Astrocyte (in vitro differentiated cells and primary cell): ENCODE measurements at places on chromosomes 16 and 17.

DNA sequence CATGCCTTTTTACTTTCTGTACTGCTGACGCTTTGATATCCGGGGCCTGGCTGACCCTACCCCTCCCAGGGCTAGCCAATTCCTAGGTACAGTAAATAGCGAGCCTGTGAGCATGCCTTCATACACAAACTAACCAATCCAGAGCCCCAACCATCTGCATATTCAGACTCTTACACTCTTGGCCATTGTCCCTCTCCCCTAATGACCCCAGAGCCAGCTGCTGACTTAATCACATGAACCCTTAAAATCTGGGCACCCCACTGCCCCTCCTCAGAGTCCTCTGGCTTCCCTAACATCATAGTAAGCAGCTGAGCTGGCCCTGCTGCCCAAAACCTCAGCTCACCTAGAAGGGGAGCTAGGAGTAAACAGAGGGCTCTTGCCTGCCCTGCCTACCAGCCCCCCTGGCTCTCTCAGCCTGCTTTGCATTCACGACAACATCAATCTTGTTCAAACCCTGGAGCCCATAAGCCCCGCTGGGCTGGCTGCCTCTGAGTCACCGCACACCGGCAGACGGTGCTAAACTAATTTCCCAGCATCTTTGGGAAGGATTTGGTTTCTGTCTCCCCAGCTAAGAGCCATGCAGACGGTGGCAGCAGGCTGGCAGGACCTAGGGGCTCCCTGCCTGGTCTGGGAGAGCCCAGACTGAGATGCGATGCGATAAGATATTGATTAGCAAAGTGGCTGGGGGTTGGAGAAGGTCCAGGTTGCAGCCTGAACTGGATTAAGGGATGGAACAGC is 63.2 kb downstream of the CLEC19A start:
- peak; percentile 23 for DNase-seq

GRCh38 chr16:70252355-70252988 is 732 bp upstream of the EXOSC6 start:
- DNase-seq = no peak

DNA sequence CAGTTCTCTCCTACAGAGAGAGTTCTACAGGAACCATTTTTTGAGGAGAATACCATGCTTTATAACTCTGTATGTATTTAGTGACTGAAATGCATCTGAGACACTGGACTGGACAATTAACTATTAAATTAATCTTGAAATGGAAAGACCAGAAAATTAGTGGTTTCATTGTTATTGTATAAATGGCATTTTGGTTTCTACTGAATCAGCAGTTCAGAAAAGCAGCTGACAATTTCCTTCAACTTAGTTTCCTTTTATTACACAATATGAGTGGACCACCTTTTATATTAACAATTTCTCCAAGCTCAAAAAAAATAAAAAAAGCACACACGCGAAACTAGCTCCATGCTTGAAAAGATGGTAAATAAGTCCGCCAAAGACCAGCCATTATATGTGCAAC is 66.1 kb upstream of the SLC12A3 start:
- DNase-seq = no peak

- peak; percentile 27 for DNase-seq
Observed at GRCh38 chr16:88914750-88915368, 48.4 kb upstream of the PABPN1L start.

DNA sequence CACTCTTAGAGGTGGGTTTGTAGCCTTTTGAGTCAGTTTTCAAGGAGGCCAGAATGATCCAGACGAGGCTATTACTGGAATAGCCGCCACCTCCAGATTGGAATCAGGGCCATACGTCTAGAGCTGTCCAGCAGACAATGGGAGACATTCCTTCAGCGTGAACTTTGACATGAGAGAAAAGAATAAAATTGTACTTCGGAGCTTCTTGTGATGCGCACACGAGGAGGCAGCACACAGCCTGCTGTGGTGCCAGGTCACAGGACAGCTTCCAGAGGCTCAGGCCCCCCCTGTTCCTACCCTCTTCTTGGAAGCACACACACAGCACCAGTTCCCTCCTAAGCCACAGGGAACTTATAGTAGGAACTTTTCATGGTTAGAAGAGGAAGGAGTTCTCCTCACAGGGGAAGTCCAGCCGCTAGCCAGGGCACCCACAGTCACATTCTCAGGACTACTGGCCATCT is 81.0 kb downstream of the VPS53 start:
- peak; percentile 90 for DNase-seq

- peak; percentile 51 for DNase-seq
Observed at GRCh38 chr16:27321013-27321915, 7.5 kb downstream of the IL4R start.

GRCh38 chr17:823501-823902 is 41.3 kb downstream of the MRM3 start:
- DNase-seq = no peak

GRCh38 chr17:49226771-49227435 is 3.7 kb downstream of the PHOSPHO1 start:
- no peak for DNase-seq

DNA sequence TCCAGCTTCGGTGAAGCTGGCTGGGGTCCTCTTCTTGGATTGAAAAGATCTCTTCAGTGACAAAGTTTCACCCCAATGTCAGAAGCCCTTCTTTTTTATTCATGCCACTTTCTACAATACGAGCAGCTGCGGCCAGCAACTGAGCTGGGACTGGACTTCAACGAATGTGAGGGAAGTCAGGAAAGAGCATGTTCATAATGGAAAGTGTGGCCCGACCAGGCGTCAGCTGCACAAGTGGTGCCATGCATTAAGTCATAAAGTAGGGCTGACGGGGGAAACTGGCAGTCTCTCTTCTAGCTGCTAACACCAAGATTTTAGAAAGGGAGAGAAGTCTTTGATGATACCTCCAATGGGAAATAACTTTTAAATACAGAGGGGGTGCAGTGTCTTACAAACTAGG is 192.6 kb downstream of the PARN start:
- no peak for DNase-seq

DNA sequence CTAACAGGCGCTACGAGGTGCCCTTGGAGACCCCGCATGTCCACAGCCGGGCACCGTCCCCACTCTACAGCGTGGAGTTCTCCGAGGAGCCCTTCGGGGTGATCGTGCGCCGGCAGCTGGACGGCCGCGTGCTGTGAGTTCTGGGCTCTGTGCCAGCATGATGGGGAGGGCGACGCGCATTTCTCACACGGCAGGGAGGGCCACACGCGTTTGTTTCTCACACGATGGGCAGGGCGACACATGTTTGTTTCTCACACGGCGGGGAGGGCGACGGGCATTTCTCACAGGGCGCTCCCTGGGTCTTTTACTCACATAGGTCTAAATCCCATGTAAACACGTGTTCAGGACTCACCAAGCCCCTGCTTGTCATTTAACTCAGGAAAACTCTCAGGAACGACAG is 4.4 kb downstream of the GAA start:
- DNase-seq = no peak

DNA sequence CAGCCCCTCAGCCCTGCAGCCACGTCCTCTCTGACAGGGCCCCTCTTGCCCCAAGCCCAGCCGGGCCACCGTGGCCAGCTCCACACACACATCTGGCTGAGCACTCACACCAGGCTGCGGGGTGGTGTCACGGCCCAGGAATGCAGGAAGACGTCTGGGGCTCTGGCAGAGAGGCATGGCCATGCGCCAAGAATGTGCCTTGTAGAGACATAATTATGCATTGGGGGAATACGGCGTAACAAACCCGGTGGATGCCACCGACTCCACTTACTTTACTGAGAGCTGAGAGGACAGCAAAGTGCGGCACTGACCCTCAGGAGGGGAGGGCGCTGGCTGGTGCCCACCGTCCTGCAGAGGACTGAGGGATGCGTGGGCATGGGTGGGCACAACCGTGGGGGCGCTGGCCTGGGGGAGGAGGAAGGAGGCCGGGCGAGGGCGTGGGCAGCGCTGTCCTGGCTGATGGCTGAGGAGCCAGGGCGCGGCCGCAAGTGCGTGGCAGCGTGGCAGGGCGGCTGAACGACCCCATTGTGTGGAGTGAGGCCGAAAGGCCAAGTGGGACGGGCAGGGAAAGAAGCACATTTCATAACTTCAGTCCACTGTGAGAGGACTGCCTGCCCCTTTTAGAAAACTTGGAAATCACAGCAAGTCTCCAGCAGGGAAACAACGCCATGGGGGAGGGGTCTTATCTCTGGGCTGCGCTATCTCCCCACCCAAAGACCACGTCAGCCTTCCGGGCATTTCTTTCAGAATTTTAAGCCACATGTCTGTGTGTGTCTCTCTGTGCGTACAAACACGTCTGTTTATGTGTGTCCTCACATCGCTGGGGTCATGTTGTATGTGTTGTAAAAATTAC is 30.6 kb downstream of the METRNL start:
- DNase-seq = peak; percentile 95

DNA sequence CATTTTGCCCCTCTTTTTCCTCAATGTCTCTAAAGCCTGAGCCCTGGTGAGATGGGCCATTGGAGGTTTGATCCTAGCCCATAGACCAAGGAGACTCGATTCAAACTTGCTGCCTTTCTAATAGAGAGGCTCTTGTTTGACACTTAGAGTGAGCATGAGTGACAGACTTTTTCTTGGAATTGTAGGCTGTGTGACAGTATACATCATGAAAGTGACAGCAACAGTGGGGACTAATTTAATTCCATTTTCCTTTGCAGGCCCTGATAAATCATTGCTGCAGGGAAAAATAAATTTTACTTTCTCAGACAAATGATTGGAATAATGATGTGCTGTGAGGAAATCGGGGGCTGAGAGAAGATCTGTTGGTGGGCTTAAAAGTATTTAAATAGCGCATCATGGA is 169.0 kb upstream of the NOL11 start:
- DNase-seq = no peak

GRCh38 chr17:41869426-41869825 is 4.2 kb upstream of the KLHL11 start:
- no peak for DNase-seq

DNA sequence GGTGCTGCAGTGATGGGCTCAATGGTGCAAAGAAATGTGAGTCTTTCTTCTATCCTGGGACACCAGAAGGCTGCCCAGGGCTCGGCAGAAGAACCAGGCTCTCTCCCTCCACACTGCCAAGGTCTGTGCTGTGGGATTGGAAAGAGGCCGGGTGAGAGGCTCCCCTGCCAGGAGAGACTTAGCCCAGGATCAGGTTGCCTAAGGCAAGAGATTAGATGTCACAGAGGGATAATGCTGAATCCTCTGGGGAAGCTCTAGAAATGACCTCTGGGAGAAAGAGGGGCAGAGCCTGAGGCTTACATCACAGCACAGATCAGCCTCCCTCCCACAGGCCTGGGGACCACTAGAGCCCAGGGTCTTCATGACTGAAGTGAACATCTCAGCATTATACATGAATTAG is 5.7 kb upstream of the DOC2B start:
- no peak for DNase-seq

GRCh38 chr17:80952291-80952690 is 39.4 kb upstream of the CHMP6 start:
- DNase-seq = no peak

- DNase-seq = peak; percentile 21
Observed at GRCh38 chr16:13344001-13344400, 442.6 kb downstream of the SHISA9 start.

- DNase-seq = peak; percentile 74
Observed at GRCh38 chr17:70320673-70321345, 151.5 kb downstream of the KCNJ2 start.

DNA sequence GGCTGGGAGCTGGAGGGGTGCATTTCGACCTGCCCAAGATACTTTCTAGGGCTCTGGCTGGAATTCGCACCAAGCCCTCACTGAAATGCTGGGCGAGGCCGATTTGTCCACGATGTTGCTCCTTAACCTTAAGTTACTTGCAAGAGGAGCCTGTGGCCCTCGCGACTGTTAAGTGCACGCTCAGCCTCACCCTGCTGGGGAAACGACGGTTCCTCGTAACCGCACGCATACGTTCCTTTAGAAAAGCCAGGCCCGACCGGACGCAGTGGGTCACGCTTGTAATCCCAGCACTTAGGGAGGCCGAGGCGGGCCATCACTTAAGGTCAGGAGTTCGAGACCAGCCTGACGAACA is 607 bp upstream of the NCOR1 start:
- no peak for DNase-seq

DNA sequence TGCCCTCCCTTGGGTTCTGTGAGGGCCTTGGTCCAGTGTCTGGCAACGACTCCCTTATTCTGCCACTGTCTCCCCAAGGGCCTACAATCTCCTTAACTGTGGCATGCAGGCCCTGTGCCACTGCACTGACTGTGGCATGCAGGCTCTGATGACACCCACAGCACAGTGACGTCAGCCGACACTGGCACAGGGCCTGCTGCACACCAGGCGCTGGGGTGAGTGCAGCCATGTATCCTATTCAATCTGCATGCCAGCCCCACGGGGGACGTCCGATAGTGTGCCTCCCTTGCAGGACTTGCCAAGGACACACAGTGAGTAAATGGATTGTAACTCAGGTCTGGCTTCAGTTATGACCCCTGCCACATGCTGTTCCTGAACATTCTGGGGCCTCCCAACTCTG is 39.8 kb upstream of the RASD1 start:
- DNase-seq = peak; percentile 42

DNA sequence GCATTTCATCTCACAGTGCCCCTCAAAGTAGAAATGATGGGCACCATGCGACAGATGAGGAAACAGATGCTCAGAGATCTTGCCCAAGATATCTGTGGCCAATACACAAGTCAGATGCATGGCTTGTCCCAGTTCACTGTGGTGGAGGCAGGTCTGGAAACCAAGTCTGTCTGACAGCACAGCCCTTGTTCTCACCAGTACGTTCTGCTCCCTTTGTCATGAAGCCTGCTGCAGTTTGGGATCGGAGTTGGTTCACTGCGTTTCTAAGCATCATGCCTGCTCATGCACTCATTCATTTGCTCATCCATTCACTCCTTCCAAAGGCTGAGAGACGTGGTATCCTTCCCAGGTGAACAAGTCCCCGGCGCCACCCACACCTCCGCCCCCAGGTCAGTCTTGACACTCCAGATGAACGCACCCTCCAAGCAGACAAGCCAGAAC is 27.2 kb upstream of the MEAK7 start:
- no peak for DNase-seq

DNA sequence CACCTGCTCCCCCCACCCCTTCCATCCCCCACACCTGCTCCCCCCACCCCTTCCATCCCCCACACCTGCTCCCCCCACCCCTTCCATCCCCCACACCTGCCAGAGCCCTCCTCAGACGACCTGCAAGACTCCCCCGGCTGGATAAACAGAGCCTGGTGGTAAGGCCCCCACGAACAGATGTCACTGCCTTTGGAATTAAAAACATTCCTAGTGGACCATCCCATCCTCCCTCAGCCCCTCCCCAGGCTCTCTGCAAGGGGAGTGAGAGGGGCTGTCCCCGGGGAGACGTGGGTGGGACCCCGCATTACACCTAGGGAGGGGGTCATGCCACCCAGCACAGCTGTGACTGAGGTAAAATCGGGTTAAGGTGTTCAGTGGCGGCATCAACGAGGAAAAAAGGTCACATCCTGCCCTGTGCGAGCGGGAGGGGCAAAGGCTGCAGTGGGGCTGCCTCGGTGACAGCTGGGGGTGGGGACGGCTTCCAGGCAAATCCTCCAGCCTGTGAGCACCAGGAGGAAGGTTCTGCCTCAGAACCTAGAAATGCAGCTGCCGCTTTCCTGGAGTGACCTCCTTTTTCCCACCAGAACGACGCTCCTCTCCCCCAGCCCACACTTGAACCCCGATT is 38.7 kb downstream of the TIMM22 start:
- no peak for DNase-seq

GRCh38 chr17:39271546-39271945 is 45.8 kb upstream of the STAC2 start:
- no peak for DNase-seq
